ENCODE measurements at places on chromosomes 2 and 18.
A peak's percentile ranks its signal among the peaks of the same experiment; 100 is the strongest.

DNA sequence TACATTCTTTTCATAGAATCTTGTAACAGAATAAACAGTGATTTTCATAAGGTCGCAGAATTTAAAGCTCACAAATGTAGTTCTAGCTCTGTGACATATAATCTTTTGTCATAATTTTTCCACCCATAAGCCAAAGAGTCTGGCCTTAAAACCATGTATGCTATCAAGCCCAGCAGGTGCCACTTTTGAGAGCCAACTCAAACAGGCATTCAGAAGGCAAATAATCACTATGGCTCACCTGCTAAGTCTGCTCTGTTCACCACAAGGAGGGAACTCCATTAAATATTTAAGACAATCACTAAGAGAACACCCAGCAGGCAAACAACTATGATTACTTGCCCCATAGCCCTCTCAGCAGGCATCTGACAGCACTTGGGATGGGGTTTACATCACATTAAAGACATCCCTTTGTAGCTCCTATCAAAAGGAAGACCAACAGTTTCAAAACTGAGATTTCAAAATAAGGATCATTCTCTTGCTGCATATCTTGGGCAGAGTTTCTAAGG lies 241.6 kb downstream of the PDE11A start:
- peak; percentile 71 for DNase-seq

GRCh38 chr2:10919410-10919770 lies 7.7 kb downstream of the KCNF1 start:
- no peak for DNase-seq

- DNase-seq = no peak
Measured at GRCh38 chr2:198957181-198957580, 500.6 kb downstream of the SATB2 start.

DNA sequence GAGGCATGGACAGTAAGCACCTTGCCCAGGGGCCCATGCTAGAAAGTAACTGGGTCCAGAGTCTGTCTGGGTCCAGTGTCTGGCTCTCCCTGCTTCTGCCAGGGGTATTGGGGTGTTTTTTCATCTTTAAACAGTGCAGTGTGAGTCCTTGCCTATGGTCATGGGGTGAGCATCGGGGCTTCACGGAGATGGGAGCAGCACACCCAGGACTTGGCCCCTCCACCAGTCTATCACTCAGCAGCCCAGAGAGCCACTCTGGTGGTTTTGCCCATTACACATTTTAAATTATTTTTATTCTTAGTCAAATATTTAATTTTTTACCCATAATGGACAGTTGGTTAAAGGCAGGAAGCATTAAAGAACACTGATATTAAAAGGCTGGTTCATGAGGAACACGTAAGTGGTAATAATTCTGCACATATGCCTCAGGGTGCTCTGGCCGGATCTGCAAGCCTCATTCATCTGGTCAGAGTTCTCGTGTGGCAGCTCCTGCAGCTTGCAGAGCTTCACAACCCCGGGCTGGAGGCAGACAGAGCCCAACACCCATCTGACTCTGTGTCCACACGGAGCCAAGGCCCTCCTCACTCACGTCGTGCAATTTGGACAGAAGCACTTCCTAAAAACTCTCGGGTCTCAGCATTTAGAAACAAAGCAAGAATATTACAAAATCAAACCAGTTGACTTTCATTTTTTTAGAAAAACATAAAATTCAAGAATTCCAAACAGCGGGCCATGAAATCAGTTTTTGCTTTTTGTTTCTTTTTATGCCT lies 204.1 kb downstream of the CTIF start:
- no peak for DNase-seq

- DNase-seq = no peak
Measured at GRCh38 chr2:71721362-71721665, 268.0 kb downstream of the DYSF start.

- DNase-seq = no peak
Measured at GRCh38 chr2:108535357-108535631, 1.0 kb downstream of the LIMS1 start.

GRCh38 chr2:236823041-236823629 lies 253.5 kb downstream of the ACKR3 start:
- no peak for DNase-seq

DNA sequence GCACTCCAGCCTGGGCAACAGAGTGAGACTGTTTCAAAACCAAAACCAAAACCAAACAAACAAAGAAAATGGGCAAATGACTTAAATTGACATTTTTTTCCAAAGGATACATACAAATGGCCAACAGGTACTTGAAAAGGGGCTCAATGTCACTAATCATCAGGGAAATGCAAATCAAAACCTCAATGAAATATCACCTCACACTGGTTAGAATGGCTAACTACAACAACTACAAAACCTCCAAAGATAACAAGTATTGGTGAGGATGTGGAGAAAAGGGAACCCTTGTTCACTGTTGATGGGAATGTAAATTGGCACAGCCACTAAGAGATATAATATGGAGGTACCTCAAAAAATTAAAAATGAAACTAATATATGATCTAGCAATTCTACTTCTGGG lies 213.2 kb upstream of the HS6ST1 start:
- DNase-seq = no peak

DNA sequence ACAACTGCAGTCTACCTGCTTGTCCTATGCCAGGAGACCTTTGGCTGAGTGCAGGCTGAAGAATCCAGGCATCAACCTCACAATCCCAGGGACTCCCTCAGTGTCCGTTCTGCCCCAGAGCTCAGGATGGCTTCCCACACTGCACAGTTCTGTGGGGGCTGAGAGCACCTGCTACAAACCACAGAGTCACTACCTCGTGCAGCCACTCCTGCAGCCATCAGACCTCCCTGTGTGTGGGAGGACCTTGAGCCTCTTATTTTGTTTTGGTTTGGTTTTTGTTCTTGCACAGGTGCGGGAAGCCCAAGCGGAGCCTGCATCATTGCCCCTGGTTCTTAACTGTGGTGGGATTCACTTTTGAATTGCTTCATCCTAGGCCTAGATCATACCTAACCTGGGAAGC lies 31.0 kb downstream of the NAT8 start:
- no peak for DNase-seq

DNA sequence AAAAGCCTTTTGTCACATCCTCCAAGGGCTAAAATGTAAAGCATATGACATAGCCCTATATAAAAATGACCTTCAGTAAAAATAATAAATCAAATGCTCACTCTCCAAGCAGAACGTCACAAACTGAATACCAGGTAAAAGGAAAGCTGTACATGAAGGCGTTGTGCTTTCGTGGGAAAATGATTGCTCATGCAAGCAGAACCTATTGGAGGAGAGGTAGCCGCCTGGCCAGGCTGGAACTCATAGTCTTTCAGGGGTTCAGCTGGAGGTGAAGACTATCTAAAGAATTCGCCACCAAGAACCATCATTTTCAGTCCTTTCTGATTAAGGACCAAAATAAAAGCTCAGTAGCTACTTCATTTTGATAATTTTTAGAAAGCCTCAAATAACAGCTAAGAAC lies 44.7 kb downstream of the ANKRD44 start:
- no peak for DNase-seq

DNA sequence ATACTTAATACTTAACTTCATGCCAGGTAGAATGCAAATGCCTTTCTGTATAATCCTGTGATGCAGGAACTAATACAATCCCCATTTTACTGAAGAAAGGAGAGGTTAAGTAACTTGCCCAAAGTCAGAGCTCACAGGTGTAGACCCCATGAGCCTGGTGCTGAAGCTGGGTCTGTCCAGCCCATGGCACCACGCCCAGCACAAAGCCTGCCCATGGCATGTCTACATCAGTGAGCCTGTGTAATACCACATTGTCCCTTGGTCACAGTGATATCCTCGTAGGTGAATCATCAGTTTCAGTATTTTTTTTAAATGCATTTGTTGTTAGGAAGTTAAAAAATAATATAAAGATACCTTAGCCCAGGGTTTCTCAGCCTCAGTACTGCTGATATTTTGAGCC lies 69.9 kb upstream of the MCFD2 start:
- DNase-seq = no peak

DNA sequence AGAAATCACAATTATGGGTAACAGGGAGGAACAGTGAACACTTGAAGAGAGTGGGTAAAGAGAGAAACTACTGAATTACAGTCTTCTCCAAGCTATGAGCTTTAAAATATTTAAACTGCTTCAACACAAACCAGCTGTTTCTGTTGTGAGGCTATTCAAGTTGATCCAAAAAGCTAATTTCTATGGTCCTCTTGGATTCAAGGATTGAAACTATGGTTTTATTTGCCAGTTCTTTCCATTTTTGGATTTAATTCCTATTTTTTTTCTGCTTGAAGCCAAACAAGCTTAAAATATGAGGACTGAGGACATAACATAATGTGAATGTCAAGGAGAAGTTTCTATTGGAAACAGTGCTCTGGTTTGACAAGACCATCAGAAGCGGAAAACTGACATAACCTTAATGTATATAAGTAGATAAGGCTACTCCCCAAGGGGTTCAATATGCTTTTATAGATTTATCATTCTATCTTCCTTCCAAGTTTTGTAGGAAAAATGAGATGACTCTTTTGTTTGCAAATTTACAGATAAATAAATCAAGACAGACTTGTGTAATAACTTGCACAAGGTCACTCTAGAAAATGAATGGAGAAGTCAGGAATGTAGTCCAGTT lies 60.7 kb upstream of the AQP4 start:
- no peak for DNase-seq

- DNase-seq = no peak
Measured at GRCh38 chr2:221571025-221571550, 1.0 kb downstream of the EPHA4 start.

GRCh38 chr2:181904022-181904632 lies 12.6 kb downstream of the ITPRID2 start:
- no peak for DNase-seq

- no peak for DNase-seq
Measured at GRCh38 chr2:229852565-229852964, 69.2 kb downstream of the TRIP12 start.

DNA sequence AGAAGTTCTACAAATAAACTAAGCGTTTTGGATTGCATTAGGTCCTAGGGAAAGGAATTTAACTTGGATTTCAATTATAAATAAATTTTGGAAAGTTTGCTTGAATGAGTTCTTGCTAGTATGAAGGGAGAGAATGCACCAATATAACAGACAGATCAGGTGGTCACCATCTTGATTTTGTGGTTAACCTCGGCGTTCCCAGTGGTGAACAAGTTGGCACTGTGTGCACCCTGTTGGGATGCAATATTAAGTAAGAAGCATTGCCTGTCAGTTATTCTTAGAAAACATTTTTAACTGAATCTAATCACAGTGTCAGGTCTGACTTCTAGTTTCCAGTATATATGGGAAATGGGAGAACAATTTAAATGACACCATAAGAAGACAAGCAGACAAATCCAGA lies 673.4 kb downstream of the SLC4A3 start:
- DNase-seq = no peak

DNA sequence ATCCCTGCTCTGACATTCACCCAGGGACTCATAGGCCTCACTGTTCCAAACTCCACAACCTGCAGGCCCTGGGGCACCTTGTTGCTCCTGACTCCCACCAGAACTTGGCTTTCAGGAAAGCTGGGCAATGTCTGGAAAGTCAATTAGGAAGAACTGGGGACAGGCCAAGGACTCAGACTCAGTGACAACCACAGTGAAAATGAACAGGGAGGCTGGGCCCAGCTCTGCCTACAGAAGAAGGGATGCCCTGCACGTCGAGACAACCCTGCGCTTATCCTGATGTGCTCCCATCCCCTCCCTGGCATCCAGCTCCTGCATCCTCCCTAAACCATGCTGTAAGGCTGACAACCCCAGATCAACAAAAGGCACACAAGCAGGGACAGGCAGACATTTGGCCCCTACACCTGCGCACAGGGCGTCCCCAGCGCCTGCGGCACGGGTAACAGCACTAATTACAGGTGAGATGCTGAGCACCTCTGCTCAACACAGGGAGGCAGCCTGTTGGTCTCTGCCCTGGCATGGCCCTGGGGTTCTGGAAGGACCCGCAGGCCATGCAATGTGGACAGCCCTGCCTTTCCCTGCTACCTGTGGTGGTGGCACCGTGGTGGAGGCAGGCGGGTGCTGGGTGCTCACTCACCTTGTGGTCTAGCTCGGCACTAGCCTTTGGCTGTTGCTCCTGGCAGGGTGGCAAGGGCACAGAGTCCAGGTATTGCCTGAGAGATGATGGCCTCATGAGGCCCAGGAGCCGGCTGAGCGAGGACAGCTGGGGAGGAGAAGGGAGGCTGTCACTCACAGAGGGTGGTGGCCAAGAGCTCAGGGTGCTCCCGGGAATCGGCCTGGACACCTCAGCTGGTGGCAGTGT lies 23.6 kb upstream of the SEMA4C start:
- no peak for DNase-seq

GRCh38 chr2:206230060-206230762 lies 44.3 kb upstream of the ZDBF2 start:
- no peak for DNase-seq

- DNase-seq = peak; percentile 5
Measured at GRCh38 chr2:104758199-104758620, 95.7 kb upstream of the POU3F3 start.

DNA sequence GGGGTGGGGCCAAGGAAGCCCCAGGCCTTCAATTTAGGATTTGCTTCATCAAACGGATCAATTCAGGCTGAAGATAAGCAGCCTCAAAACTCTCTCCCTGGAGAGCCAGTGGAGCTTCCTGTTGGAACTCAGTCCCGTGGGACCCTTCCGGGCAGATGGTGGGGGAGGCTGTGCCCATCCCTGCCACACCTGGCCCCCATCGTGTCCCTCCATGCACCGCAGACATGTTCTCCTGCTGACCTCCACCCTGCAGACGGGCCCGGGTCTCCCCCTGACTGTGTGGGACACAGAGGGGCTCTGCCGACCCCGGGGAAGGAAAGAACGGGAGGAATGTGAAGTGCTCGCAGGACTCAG lies 144.2 kb downstream of the TPO start:
- DNase-seq = no peak

- no peak for DNase-seq
Measured at GRCh38 chr2:63096491-63096890, 45.9 kb downstream of the OTX1 start.

DNA sequence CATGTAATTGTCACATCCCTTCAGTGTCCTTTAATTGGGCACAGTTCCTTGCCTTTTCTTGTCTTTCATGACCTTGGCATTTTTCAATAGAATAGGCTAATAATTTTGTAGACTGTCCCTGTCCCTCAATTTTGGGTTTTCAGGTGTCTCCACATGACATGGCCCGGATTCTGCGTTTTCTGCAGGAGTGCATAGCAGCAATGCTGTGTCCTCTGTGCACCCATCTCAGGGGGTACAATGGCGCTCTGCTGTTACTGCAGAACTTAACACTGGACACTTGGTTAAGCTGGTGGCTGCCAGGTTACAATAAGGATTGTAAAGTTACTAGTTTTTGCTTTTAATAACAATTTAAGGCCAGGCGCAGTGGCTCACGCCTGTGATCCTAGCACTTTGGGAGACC lies 51.3 kb downstream of the INPP5D start:
- DNase-seq = no peak

DNA sequence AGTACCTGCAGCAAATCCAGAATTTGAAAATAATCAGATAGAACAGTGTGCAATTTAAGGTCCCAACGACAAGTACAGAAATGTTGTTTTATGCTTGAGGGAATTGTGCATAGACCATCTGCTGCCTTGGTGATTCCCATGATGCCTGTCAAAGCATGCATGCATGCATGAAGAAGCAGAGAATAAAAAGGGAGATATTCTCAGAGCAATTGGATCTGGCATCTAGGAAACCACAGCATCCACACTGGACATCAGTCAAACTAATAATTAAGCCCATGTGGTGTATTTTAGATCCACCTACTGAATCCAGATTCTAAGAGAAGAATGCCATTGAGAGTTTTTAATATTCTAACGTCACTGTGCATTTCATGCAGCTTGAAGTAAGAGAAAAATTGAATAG lies 361.2 kb downstream of the FSIP2 start:
- no peak for DNase-seq
